Calu3 (cell line): ENCODE measurements at places on chromosomes 7 and 10. TPM values are rescaled to one million over a fixed set of nuclear protein-coding genes. Genes with fewer than 3 reads are reported as not detected.

Gene DIP2C
- total RNA-seq = 11.0 and 13.2 TPM in 2 replicates

Gene WIPF3
- 4.9 and 6.4 TPM in 2 replicates for total RNA-seq

Gene TFEC
- total RNA-seq = not detected in 2 replicates

Gene CPA2
- total RNA-seq = not detected in 2 replicates

Gene PLEKHS1
- 5.9 and 13.8 TPM in 2 replicates for total RNA-seq

Gene TRPV6
- 1.7 TPM in 2 replicates for total RNA-seq

Gene PFKP
- total RNA-seq = 253 and 272 TPM in 2 replicates

Gene EBF3
- not detected in 2 replicates for total RNA-seq

Gene TMEM236
- total RNA-seq = 0.38 and 0.51 TPM in 2 replicates

Gene CALHM3
- total RNA-seq = not detected in 2 replicates
